ENCODE measurements at places on chromosomes 11 and 22. TPM values are rescaled to one million over a fixed set of nuclear protein-coding genes. Genes with fewer than 3 reads are reported as not detected.

Gene FDXACB1
- 1.3 TPM for total RNA-seq

Gene USP2
- 0.09 TPM for total RNA-seq

Gene CASP5
- total RNA-seq = 0.14 TPM

Gene CSNK1E
- total RNA-seq = 84.5 TPM

Gene OR2AT4
- not detected for total RNA-seq

Gene DEUP1
- total RNA-seq = not detected

Gene RASGRP2
- total RNA-seq = 0.71 TPM

Gene CSNK2A3
- total RNA-seq = 1.1 TPM

Gene RTN4RL2
- 0.09 TPM for total RNA-seq

Gene ADM2
- 2.4 TPM for total RNA-seq

Gene CATSPER1
- total RNA-seq = not detected

Gene C22orf42
- total RNA-seq = not detected

Gene KREMEN1
- total RNA-seq = 15.4 TPM

Gene ZBTB16
- 0.09 TPM for total RNA-seq

Gene DTX4
- 3.6 TPM for total RNA-seq

Gene OR51E1
- not detected for total RNA-seq

Gene TMA7B
- total RNA-seq = not detected

Gene OVOL1
- total RNA-seq = not detected

Gene CRYAB
- 12.7 TPM for total RNA-seq

Gene UBQLNL
- 0.14 TPM for total RNA-seq

Gene GRIK4
- total RNA-seq = 0.09 TPM

Gene OR4A16
- not detected for total RNA-seq

Gene PKP3
- total RNA-seq = 1.6 TPM

Gene HBG2
- total RNA-seq = not detected

Gene TRIM6
- 4.6 TPM for total RNA-seq

Gene OTOG
- total RNA-seq = not detected

Gene TRIM51
- not detected for total RNA-seq

Gene DNAJB13
- not detected for total RNA-seq

Gene OLFML1
- 3.1 TPM for total RNA-seq

Gene SCGB1D1
- total RNA-seq = not detected

Gene RAG2
- total RNA-seq = not detected

Gene SSRP1
- 56.2 TPM for total RNA-seq

Gene OR51B4
- not detected for total RNA-seq

Gene FBLN1
- total RNA-seq = 118 TPM

Gene SSTR3
- total RNA-seq = 0.09 TPM

Gene HDAC10
- total RNA-seq = 16.1 TPM

Gene SCN2B
- total RNA-seq = under 0.01 TPM
